ENCODE measurements at places on chromosomes 4 and X. TPM values are rescaled to one million over a fixed set of nuclear protein-coding genes. Genes with fewer than 3 reads are reported as not detected.

HSFX4 gene
- total RNA-seq, result not detected

SNX25 gene
- total RNA-seq, result 102 TPM

GAGE13 gene
- not detected for total RNA-seq

ZGRF1 gene
- total RNA-seq, result 26.1 TPM

CHRDL1 gene
- 1.2 TPM for total RNA-seq

MID1IP1 gene
- 54.9 TPM for total RNA-seq

SLITRK2 gene
- not detected for total RNA-seq

FHIP1A gene
- 0.99 TPM for total RNA-seq

RAB33A gene
- 3.0 TPM for total RNA-seq

GPR173 gene
- 2.5 TPM for total RNA-seq

SASH3 gene
- not detected for total RNA-seq

SUPT20HL1 gene
- total RNA-seq, result not detected

KLF8 gene
- total RNA-seq, result 0.90 TPM

GRCh38 chr4:76214177-76214675 is 602 bp upstream of the SCARB2 start:
- no peak for DNase-seq

DNA sequence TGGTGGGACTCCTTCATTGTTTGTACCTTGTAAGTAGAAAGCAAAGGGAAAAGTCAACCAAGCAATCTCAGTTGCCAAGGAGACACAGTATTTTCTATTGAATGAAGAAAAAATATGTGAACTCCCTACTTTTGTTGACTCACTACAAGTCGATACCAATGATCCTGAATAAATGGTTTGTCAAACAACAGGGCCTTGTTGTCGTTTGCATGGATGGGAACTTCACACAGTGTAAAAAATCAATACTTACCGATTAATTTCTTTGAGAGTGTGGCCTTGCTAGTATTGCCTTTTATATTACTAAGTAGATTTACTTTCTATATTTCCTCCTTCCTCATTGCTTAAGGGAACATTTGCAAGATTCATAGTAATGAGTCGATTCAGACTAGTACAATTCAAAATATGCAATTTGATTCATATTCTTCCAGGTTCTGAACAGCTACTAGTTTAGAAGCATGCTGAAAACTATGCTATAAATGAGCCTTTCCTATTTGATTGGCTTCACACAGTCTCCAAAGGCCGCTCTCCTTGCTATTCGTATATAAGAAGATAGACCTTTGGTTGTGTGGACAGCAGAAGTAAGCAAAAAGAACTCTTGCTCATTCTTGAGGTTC is 108.0 kb downstream of the ZNF330 start:
- no peak for DNase-seq

DNA sequence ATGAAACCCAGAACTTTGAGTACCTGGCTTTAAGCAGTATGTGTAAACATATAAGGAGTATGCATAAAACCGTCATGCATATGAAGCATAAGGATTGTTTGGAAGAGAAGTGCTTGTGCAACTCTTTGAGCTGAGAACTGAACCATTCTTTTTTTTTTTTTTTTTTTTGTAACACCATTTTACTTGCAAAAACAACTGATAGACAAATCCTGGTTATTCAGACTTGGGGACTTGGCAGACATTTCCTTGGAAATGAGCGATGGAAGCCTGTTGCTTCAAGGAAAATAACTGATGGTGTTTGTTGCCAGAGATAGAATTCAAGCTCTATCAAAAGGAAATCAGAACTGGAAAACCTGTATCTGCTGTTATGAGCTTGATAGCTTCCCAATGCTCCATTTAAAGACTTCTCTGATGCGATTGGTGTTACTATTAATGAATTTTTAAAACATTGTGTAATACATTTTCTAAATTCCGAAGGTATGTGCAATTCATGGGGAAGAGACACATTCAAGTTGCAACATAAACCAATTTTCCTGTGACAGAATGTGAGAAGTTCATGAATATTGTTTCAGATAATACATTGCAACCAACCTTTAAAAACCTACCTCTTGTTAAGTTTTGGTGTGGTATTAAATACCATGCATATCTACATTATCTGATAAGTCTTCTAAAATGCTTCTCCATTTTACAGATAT is 47.0 kb upstream of the FAT1 start:
- DNase-seq, result peak; percentile 26

- DNase-seq, result no peak
These were observed 1585.3 kb upstream of the AGA start for GRCh38 chr4:179027569-179027968.

GRCh38 chrX:13469963-13470684 is 99.3 kb upstream of the EGFL6 start:
- peak; percentile 89 for DNase-seq

- no peak for DNase-seq
These were observed 30.0 kb upstream of the BLTP1 start for GRCh38 chr4:122122083-122122482.

DNA sequence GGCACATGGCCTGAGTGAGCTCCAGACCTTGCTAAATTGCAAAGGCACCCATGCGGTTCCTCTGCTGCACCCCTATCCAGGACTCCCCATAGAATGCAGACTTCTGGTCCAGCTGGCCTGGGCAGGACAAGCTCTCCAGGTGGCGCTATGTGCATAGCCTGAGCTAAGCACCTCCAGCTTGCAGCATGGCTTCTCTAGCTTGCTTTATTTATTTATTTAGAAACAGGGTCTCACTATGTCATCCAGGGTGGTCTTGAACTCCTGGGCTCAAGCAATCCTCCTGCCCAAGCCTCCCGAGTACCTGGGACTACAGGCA is 5.5 kb upstream of the WFS1 start:
- DNase-seq, result peak; percentile 70

- DNase-seq, result peak; percentile 46
These were observed 21.8 kb downstream of the KIAA1210 start for GRCh38 chrX:119105826-119106225.

DNA sequence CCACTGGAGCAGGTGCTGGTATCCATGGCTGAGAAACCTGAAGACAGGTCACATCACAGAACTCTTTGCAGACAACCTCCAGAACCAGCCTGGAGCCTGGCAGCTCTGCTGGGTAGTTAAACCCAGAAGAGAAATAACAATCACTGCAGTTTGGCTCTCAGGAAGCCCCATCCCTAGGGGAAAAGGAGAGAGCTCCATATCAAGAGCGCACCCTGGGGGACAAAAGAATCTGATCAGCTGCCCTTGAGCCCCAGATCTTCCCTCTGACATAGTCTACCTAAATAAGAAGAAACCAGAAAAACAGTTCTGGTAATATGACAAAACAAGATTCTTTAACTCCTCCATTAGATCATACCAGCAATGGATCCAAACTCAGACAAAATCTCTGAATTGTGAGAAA is 823.2 kb upstream of the FRG1 start:
- DNase-seq, result no peak

GRCh38 chr4:77193511-77194102 is 36.6 kb downstream of the CCNG2 start:
- no peak for DNase-seq

DNA sequence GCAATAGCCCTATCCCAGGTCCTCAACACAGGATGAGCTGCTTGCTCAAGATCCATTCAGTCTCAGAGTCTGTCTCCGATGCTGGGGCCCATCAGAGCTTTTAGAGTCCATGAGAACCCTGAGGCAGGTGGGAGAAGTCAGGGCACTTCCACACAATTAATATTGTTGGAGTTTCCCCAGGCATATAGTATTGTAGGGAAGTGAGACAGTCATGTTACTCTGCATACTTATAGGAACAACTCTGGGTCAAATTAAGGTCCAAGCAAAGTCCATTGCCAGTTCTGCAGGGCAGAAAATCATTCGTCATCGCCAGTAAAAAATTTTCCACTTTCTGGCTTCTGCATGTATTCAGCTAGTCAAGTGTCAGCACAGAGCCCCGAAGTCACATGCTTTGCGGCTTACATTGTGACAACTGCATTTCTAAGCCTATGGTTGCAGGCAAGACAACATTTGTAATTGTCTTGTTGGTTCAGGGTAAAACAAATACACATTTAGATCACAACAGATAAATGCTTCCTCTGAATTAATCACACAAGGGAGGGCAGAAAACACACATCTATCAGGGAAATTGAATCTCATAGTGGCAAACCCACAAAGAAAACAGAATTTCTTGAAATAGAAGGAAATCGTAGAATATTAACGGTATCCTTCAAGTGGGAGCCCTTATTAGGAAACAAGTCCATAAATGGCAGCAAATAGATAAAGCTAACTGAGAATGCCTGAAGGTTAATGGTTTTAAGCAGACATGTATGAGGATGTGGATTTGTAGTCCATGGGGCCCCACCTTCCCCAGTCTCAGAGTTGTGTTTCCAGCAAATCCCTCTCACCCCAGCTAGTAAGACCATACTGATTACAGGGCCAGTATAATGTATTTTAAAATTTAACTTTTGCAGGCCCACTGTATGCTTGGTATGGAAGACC is 412.1 kb upstream of the RASGEF1B start:
- DNase-seq, result no peak

GRCh38 chr4:66955784-66956183 is 589.5 kb downstream of the CENPC start:
- DNase-seq, result no peak

DNA sequence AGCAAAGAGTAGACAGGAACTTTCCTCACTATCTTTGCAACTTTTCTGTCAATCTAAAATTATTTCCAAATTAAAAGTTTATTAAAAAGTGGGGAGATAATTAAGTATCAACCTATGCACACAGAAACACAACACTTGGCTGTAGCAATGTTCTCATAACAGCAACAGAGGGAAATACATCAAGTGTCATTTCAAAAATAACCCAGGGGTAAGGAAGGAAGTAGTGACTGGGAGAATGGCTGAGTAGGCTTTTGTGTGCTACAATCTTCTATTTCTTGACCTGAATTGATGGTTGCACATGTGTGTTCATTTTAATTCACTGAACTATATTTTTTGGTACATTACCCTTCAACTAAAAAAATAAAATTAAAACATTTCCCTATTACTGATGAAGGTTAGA is 67.5 kb downstream of the ABCG2 start:
- DNase-seq, result no peak

DNA sequence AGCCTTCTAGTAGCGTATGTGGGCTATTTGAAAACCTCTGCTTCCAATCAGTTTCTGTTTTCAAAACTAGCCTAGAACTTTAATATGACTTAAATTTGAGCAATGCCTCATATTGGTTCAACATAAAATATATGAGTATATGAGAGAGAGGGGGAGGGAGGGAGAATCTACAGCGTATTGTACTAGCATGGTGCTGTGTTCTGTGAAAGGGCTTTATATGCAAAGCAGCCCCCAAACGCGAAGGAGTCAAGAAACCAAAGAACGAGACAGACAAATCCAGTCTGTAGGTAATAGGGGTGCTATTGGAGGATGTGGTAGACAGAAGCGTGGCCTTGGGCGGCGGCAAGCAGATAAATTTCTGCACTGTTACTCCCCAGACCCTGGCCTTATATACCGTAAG is 784 bp upstream of the ANXA5 start:
- no peak for DNase-seq

GRCh38 chr4:155419266-155419665 is 42.5 kb upstream of the MAP9 start:
- peak; percentile 14 for DNase-seq

Measured in fibroblast of the aortic adventitia (primary cell).